Calu3 (cell line): ENCODE measurements at places on chromosomes 11 and 22.

- DNase-seq, result no peak
These were observed 82.6 kb downstream of the CYP2R1 start for GRCh38 chr11:14809466-14809865.

GRCh38 chr22:44304354-44304753 lies 8.4 kb downstream of the SHISAL1 start:
- no peak for DNase-seq

GRCh38 chr11:132202621-132203020 lies 832.2 kb downstream of the NTM start:
- DNase-seq, result no peak

DNA sequence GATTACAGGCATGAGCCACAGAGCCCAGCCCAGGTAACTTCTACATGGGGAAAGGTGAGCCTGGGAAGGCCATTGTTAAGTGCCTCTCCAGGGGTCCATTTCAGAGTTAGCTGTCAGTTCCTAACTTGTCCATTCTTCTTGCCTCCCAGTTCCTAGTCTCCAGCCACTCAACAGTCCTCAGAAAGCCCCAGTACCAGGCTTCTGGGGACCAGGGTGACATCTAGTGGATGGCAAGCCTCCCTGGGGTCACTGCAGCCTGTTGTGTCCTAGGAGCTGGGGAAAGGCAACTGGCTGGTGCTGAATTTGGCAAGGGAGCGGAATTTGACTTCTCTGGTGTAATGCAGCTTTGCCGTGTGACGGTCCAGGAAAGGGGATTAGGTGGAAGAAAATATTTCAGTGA lies 2.1 kb downstream of the LGALS12 start:
- DNase-seq, result peak; percentile 72

GRCh38 chr11:15905366-15906104 lies 450.8 kb downstream of the SOX6 start:
- DNase-seq, result no peak

- DNase-seq, result no peak
These were observed 33.1 kb downstream of the FLRT1 start for GRCh38 chr11:64068705-64069400.

DNA sequence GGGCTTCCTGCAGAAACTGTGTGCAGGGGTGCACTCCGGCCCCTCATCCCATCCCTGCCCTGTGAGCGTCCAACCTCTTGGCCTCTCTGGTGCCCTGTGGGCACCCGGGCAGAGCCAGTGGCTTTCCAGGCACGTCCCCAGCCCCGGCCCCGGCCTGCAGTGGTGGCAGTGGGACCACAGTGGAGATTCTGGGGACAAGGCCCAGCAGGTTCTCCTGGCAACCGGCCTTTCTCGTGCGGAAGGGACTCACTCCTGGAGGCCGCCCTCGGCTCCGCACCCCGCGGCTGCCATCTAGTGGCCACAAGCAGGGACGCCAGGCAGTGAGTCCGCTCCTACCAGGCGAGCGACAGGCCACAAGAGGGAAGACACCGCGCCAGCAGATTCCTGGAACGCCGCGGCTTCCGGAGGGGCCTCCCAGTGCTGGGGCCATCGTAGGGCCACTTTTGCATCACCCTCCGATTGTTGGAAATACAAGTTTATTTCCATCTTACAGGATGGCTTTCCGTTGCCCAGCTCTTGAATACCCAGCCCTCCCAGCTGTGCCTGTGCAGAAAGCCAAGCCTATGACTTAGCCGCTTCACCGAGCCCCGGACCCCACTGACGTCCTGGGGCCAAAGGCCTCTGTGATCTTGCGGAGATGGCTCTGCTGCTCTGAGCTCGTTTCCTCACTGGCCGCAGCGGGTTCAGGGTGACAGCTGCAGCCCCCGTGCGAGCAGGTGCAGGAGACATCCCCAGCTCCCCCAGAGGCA lies 357.3 kb downstream of the CTTN start:
- peak; percentile 83 for DNase-seq

GRCh38 chr11:76526878-76527277 lies 82.1 kb downstream of the EMSY start:
- DNase-seq, result no peak

GRCh38 chr11:61406991-61407728 lies 14.8 kb downstream of the TMEM216 start:
- DNase-seq, result no peak

DNA sequence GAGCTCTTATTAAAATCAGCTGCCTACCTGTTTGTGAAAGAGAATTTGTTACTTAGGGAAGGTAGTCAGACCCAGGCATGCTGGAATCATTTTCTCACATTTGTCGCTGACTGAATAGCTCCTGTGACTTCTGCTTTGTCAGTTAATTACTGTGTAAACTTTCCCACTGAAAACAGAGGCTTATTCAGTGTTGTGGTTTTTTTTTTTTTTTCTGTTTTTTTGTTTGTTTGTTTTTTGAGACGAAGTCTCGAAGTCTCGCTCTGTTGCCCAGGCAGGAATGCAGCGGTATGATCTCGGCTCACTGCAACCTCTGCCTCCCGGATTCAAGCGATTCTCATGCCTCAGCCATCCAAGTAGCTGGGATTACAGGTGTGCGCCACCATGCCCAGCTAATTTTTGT lies 5.6 kb upstream of the LDLRAD3 start:
- no peak for DNase-seq

DNA sequence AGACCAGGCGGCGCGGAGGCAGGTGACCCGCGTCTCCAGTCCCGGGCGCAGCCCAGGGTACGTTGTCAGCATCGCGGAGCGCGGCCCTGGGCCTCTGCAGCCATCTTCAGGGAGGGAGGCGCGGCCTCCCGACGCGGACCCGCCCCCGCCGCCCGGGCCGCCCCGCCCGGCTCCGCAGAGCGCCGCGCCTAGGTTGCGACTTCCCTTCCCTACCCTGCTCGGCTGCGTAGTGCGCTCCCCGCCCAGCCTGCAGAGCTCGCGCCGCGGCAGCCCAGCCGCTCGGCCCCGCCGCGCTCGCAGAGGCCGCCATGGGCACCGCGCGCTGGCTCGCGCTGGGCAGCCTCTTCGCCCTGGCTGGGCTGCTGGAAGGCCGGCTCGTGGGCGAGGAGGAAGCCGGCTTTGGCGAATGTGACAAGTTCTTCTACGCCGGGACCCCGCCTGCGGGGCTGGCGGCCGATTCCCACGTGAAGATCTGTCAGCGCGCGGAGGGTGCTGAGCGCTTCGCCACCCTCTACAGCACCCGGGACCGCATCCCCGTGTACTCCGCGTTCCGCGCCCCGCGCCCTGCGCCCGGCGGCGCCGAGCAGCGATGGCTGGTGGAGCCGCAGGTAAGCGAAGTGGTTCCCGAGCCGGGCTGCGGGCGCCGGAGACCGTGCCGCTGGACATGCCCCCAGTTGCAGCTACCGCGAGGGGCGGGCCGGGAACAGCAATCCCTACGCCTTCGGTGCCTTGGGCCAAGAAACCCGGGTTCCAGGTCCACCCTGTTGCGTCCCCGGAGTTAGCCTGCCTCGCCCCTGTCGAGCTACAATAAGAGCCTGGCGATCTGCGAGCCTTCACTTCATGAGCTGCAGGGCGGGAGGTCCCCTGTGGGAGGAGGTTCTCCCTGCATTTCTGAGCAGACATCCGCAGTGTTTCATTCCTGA lies at the start of gene ENDOD1:
ENDOD1 (plus strand) TSS at position 227 of the 923 bp plus-strand sequence; CDS start at position 309, 82 bp downstream.
- peak; percentile 81 for DNase-seq

GRCh38 chr11:64726211-64726641 lies 3.2 kb upstream of the NRXN2 start:
- DNase-seq, result no peak

GRCh38 chr11:124108156-124108555 lies 7.1 kb upstream of the VWA5A start:
- peak; percentile 2 for DNase-seq

DNA sequence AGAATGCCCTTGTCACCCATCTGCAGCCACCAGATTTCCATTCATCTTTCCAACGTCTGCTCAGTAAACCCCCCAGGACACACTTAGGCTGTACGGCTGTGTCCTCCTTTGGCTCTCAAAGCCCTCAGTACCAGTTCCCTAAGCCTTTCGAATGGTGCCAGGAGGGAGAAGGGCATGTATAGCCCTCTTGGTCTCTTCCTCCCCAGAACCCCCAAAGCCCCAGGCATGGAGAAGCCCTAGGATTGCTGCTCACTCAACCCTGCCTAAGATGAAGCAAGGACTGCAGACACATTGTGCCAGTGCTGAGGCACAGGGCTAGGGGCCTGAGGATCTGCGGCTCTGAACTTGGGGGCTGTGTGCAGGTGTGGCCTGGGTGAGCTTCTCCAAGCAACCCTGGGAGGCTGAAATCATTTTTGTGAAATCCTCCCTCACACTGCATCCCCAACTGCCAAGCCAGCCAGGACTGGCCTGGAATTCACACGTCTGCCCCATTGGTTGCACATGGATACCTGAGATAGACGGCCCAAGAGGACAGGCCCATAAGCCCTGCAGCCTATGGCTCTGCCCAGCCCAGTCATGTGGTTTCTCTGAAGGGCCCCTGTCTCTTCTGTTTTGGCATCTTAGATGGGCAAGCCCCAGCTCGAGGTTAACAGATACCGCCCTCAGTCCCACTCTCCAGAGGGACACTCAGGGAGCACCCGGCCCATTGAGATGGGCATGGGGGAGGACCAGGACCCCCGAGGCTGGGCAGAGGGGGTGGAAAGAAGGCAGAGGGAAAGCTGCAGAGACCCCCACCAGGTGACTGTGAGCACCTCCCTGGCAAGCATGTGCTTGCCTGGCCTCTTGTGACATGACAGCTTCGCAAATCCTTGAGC lies 34.0 kb downstream of the KCNQ1OT1 start:
- DNase-seq, result no peak

- DNase-seq, result no peak
These were observed 258.3 kb upstream of the B3GAT1 start for GRCh38 chr11:134670247-134670782.

DNA sequence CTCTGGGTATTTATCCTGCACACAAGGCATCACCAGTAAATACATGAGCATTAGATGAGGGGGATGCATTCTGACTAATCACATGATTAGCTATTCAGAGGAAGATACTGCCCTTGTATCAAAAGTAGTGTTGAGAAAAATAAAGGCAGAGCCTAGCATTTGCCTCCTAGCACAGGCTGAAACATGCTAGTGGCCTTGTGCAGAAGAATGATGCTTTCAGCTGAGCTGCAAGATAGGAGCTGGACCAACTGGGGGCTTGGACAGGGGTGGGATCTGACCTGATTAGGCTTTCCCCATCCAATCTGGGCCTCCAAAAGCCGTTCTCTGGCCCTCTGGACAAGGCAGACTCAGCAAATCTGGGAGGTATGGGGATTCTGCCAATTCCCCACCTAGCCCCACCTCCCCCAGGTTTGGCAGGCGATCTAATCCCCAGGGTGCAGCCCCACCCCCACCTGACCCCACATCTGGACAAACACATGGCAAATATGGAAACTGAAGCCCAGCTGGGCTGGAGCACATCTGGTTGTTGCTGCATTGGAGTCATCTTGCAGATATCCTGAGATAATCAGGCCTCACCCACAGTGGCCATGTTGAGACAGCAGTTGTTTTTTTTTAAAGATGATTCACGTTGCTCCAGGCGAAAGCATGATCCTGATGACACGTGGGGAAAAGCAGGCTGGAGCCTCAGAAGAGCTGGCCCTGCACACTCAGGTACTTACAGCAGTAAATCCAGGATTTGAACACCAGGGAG lies 4.4 kb upstream of the MISFA start:
- DNase-seq, result no peak

GRCh38 chr11:57205041-57205641 lies 23.4 kb downstream of the LRRC55 start:
- DNase-seq, result no peak

DNA sequence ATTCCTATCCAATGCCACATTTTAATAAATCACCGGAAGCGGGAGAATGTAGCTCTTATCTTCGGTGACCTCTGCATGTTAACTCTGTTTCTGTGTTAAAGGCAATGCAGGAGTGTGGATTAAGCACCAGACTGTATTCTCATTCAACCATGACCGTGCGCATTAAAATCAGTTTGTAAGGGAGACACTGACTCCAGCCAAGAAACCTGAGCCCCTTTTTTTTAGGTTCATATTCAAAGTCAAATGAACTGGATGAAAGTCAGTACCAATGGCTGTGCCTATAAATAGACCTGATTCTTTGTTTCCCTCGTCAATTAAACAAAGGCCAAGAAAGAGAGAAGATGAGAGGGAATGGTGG lies 32.2 kb downstream of the C11orf91 start:
- DNase-seq, result no peak
